ENCODE measurements at places on chromosomes 7 and 10.

GRCh38 chr10:93406364-93407145 is 75.6 kb downstream of the MYOF start:
- peak; percentile 32 for DNase-seq

GRCh38 chr7:24706211-24707170 is 50.8 kb downstream of the GSDME start:
- DNase-seq, result no peak

DNA sequence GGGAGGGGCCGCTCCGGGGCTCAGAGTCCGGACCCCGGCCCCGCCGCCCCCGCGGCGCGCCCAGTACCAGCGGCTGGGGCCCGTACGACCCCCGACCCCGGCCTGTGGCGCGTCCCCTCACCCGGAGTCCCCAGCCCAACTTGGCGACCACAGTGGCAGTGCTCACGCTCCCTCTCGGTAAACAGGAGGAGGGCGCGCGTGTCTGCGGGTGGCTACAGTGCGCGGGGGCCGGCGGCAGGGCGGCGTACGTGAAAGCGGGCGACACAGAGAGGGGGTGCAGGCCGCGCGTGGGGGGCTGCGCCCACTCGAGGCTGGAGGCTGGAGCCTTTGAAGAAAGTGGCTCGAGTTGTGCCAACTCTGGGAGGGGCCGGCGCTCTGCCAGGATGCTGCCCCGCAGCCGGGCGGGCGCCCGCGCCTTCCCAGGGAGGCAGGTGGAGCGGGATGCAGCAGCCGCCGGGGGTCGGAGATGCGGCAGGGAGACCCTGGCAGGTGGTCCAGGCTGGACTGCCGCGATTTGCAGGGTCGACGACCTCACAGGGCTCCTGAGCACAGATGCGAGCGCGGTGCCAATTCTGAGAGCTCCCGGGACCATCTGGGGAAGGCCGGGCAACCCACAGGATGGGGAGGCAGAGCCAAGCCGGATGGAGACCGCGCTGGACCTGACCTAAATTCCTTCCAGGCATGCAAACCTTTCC is 655 bp downstream of the PTPRE start:
- no peak for DNase-seq

- DNase-seq, result no peak
Observed at GRCh38 chr7:156207306-156207705, 395.0 kb upstream of the SHH start.

- peak; percentile 50 for DNase-seq
Observed at GRCh38 chr10:94403380-94404213, 1.3 kb downstream of the TBC1D12 start.

DNA sequence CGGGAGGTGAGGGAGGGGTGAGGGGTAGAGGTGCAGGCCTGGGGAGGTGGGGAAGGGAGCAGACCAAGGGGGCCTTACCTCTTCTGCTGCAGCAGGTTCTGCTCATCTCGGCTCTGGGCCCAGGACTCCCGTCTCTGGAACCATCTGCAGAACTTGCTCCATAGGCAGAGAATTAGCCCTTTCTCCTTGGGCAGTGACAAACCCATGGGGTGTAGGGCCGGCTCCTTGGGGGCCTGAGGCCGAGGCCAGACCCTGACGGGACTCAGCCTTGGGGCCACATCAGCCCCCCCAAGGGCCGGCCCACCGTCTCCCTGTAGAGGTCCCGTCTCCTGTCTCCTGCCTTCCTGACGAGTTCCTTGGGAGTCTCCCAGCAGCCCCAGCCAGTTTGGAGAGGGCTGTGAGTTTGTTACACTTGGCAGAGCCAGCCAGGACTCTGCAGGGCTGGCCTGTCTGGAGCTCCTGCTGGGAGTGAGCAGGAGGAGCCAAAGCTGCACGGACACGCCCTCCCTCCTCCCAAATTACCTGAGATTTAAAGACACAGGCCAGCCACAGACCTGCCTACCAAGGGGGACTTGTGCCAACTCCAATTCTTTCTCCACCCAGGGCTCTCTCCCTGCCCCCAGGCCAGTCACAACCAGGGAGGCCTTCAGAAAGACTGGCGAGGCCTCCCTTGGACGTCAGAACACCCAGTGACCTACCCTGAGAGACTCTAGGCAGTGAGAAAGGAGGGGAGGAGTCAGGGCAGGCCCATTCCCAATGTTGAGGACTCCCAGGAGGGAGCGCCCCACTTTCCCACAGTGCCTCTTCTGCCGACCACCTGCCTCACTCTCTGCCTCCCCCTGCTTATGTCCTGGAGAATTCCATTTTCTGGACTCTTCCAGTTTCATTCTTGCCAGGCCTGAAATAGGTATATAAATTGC is at the start of gene TRPV6:
TSS of gene TRPV6 (minus strand) at position 435 of the 920 bp plus-strand sequence.
- no peak for DNase-seq

GRCh38 chr10:77817541-77817940 is 109.0 kb downstream of the DLG5 start:
- DNase-seq, result no peak

DNA sequence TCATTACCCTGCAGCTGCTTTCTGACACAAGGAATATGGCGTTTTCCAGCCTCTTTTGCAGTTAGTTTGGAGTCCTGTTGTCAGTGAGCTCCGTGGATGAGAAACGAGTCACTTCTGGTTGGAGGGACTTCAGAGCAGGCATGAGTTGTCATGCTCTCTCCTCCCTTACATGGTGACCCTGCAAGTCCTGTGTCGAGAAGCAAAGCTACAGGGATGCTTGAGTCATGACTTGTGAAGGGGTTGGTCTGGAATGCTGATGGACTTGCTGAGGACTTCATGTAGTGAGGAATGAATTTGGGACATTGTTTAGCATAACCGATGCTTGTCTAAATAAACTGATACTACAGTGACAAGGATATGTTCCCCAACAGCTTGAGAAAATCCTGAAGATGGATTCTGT is 108.8 kb downstream of the ADCYAP1R1 start:
- no peak for DNase-seq

- no peak for DNase-seq
Observed at GRCh38 chr7:55071411-55072175, 52.8 kb downstream of the EGFR start.

- DNase-seq, result no peak
Observed at GRCh38 chr10:3784510-3785250, at the start of gene KLF6. Gene KLF6 (minus strand): TSS chr10:3785209. CDS start chr10:3785014, 195 bp downstream.

- DNase-seq, result no peak
Observed at GRCh38 chr10:68156373-68157185, 47.3 kb downstream of the MYPN start.

- no peak for DNase-seq
Observed at GRCh38 chr7:117372073-117372472, 49.2 kb upstream of the WNT2 start.

DNA sequence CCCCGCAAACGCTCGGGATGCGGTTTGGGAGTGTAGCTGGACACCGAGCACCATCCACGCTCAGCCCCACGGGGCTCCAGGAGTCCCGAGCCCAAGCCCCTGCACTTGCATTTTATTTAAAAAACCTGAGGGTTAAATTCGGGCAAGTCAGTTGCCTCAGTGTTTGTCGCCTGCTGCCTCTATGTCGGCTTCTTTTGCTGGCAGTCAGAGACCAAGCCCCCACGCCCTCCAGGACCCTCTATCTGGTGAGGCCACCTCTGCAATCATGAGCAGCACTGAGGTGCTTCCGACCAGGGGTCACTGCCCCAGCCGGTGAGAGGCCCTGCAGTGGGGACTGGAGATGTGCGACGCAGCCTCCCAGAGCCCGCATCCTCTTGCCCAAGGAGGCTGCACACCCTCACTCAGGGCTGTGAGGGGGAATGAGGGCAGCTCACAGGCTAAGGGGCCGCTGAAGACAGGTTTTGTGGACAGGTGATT is 13.3 kb upstream of the ZNF273 start:
- DNase-seq, result no peak

GRCh38 chr7:50994753-50995319 is 212.1 kb upstream of the GRB10 start:
- no peak for DNase-seq

- no peak for DNase-seq
Observed at GRCh38 chr7:106021151-106022067, 58.3 kb downstream of the CDHR3 start.

- no peak for DNase-seq
Observed at GRCh38 chr7:18458830-18459229, 36.7 kb upstream of the HDAC9 start.

- DNase-seq, result no peak
Observed at GRCh38 chr10:15144788-15145187, 23.7 kb downstream of the NMT2 start.

GRCh38 chr7:138342990-138343389 is 117.1 kb upstream of the TRIM24 start:
- DNase-seq, result no peak

GRCh38 chr10:71746344-71747037 is 26.8 kb downstream of the VSIR start:
- no peak for DNase-seq

DNA sequence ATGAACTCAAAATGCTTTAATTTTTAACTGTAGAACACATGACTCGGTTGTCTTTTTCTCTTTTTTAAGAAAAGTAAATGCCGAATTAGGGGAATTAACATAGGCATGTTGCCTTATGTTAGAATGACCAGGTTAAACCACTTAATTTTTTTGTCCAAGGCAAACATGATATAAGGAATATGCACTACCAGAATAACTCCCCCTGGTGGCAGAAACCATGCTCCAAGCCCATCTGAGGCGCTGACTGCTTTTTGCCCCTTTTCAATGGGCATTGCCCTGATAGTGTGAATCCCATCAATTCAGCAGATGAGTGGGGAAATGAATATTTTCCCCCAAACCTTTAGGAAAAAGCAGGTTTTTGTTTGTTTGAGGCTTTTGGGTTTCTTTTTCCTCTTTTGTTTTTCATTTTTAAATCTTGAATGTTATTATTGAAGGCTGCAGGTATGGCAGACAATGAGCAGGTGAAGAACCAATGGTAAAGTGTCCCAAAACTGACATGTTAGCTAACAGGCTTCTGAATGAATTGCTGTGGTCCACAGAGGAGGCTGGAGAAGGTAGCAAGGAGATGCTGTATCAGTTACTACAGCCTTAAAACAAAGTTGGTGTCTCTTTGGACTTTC is 284.3 kb downstream of the SORCS3 start:
- no peak for DNase-seq

DNA sequence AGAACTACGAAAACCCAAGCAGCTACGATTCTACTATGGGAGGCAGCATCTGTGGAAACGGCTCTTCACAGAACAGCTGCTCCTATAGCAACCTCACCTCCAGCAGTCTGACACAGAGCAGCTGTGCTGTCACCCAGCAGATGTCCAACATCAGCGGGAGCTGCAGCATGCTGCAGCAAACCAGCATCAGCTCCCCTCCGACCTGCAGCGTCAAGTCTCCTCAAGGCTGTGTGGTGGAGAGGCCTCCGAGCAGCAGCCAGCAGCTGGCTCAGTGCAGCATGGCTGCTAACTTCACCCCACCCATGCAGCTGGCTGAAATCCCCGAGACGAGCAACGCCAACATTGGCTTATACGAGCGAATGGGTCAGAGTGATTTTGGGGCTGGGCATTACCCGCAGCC is 81.6 kb upstream of the SAMD8 start:
- DNase-seq, result no peak

DNA sequence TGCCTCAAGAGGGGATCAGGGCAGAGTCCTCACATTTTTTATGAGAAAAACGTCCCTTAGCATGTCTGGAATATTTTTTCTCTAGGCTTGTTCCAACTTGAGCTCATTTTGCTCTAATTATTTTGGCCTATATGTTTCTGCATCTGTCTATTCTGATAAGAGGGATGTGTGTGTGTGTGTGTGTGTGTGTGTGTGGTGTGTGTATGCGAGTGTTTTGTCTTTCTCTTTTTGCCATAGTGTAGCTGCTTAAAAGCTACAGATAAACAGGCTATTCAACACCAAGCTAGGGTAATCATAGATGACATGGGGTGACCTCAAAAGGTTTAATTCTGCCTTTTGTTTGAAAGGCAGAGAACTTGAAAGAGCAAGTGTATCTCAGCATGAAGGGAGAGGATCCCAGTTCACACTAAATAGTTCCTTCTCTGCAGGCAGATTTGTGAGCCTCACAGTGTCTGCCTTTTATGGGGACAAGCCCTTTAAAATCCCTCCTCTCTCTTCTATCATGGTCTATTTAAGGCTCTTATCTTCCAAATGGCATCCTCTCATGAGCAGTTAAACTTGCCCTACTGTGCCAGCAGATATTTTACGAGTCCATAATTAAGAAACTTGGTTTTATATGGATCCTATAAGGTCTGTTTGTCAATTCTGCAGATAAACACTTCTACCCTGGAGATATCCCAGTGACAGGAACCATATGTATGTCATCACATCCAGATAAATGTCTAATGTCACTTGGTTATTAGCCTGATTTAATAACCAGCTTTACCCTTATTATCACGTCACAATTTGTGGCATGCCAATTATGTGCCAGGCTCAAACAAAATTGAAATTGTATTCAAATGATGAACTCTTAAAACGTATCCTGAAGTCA is 202.9 kb upstream of the MTPN start:
- no peak for DNase-seq
